ENCODE measurements at places on chromosomes 2 and 18.

DNA sequence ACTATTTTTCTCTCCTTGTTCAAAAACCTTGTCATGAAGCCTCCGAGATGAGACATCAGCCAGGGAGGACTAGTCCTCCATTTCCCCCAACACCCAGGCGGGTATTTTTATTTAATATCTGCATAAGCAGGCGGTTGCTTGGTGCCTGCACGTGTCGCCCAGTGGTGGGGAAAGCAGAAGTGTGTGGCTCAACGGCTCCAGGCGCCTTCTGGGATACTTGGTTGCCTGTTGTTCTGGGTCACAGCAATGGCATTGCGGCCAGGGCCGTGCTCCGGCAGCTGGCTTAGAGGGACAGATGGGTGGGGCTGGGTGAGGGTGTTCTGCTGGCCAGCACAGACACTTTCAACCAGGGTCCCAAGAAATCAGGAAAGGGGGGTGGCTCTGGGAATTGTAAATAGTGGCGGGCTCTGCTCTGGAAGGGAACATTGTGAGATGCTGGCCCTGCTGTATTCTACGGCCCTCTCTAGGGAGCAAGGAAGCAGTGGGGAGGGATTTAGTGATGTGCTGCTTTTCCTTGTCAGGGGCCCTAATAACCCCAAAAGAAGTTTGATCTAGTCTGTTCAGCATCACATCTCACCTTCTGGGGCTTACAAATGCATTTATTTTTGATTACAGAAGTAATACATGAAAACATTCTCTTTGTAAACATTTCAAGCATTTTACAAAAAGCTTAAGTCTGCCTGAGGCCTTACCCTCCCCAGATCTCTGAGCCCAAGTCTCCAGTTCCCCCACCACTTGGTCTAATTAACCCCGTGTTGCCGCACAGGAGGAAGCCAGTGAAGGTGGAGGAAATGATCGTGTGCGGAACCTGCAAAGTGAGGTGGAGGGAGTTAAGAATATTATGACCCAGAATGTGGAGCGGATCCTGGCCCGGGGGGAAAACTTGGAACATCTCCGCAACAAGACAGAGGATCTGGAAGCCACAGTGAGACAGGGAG, 1.1 kb downstream of the VAMP8 start:
- no peak for DNase-seq

DNA sequence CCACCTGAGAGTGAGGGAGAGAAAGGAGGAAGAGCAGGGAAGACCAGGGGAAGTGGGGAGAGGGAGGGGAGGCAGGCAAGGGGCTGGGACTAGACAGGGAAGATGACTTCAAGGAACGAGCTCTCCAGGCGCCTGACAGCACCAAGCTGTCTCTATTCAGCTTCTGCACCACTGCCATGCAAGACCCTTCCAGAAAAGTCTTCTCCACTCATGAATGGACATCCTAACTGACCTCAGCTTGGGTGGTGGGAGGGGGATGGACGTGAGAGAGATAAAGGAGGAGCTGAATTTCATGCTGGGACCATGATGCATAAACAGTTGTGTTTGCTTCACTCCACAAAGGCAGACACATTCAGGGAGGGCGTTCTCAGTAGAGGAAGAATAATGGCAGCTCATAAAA, 206.4 kb upstream of the ARL4C start:
- no peak for DNase-seq

DNA sequence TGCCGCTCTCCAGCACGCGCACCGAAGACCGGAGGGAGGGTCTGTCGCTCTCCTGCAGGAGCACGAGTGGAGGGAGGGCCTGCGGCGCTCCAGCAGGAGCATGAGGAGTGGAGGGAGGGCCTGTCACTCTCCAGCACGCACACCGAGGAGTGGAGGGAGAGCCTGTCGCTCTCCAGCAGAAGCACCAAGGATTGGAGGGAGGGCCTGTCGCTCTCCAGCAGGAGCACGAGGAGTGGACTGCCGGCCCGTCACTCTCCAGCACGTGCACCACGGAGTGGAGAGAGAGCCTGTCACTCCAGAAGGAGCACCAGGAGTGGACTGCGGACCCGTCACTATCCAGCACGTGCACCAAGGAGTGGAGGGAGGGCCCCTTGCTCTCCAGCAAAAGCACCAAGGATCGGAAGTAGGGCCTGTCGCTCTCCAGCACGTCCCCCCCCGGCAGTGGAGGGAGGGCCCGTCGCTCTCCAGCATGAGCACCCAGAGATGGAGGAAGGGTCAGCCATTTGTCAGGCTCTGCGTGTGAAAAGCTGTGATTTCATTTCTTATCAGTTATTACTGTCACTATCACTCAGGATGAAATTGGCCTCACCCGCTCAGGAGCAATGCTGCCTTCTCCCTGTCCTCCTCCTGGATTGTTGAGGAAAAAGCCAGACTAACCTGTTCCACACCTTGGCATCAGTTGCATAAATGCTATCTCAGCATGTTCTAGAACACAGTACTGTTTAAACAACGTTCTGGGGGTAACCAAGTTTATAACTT, 35.9 kb downstream of the ADI1 start:
- no peak for DNase-seq

DNA sequence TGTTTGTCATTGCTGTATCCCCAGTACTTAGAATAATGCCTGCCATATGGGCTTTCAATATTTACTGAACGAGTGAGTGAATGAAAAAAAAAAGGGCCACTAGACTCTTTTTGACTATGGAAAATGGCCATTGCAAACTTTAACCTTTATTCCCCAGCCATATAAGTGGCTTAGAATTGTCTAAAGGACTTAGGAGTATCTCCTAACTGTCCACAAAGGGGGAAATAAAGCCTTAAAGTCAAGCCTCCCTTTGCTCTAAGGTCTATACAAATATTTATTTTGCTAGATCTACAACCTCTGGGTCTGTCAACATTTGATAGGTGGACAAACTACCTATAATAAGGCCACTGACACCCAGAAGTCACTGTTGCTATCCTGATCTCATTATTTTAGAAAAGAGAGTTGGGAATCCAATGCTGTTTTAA, 25.7 kb downstream of the UPP2 start:
- DNase-seq = no peak

DNA sequence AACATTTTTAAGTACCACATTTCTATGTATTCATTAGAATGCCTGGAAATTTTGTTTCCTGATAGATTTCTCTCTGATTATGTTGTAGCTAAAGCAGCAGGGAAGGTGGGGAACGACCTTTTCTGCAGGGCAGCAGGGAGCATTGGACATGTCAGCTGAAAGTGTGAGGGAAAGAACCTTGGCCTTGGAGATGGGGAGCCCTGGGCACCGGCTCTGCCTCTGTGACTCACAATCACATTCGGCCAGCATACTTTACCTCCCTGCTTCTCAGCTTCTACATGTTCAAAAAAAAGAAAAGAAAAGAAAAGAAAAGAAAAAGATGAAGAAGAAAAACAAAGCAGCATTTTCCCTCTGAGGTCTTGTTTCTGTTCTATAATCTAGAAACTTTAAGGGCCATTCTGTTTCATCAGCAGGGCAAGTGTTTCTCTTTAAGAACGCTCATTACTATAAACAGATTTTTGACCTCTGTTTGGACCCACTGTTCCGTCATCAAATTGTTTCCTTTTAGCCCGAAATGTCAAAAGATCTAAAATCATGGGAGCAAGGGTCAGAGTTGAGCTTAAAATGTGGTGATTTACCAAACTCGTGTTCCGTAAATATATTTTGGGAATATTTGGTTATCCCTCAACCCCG, 27.9 kb downstream of the SETBP1 start:
- no peak for DNase-seq

GRCh38 chr2:25322312-25322711, 19.4 kb downstream of the DNMT3A start:
- no peak for DNase-seq

DNA sequence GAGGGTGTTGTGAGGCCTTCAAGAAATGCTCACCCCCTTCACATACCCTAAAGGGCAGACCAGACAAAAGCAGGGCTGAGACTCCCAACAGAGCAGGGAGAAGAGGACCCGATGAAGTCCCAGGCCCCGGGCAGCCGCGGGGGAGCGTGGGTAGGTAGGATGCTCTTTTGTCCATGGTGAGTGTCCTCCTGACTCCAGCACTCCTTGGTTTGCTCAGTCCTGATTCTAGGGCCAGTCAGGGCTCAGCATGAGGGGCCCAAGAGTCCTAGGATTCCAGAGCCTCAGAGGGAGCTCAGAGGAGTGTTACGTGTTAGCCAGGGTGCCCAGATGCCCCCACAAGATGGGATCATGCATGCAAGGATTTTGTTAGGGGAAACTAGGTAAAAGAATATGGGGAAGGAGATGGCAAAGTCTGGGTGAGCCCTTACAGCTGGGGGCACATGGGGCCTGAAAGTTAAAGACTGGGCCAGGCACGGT, 64.8 kb downstream of the SMAD7 start:
- DNase-seq = no peak

- DNase-seq = no peak
These were observed 529 bp upstream of the MTA3 start for GRCh38 chr2:42567806-42568400.

GRCh38 chr2:222734703-222735014, 63.2 kb downstream of the MOGAT1 start:
- peak; percentile 5 for DNase-seq

- DNase-seq = no peak
These were observed 631 bp downstream of the RPL31 start for GRCh38 chr2:101002562-101003277.

- DNase-seq = no peak
These were observed 5.7 kb downstream of the CKAP2L start for GRCh38 chr2:112758711-112759110.

DNA sequence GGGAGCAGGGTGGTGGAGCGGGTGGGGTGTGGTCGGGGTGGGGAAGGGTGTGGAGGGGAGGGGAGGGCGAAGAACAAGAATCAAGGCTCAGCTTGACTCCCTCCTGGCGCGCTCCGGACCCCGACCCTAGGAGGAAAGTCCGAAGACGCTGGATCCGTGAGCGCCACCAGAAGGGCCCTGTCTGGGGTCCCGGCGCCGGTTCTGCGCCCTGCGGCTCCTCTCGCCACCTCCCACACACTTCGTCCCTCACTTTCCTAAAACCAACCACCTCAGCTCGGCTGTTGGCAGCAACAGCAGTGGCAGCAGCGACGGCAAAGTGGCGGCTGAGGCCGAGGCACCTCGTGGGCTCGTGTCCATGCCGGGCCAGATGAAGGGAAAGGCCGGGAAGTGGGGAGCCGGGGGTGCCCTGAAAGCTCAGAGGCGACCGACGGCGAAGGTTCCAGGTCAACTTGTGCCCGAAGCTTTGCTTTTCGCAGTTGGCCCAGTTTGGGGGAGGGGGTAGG, 2.1 kb downstream of the KLHL14 start:
- no peak for DNase-seq

- DNase-seq = no peak
These were observed 186.4 kb downstream of the CDH7 start for GRCh38 chr18:65937180-65937579.

GRCh38 chr2:176115883-176116813, at the start of gene HOXD10:
HOXD10 (plus strand) TSS chr2:176116778; CDS start chr2:176116834, 56 bp downstream.
- DNase-seq = no peak

- no peak for DNase-seq
These were observed 411 bp downstream of the RNASEH1 start for GRCh38 chr2:3557639-3558204.

DNA sequence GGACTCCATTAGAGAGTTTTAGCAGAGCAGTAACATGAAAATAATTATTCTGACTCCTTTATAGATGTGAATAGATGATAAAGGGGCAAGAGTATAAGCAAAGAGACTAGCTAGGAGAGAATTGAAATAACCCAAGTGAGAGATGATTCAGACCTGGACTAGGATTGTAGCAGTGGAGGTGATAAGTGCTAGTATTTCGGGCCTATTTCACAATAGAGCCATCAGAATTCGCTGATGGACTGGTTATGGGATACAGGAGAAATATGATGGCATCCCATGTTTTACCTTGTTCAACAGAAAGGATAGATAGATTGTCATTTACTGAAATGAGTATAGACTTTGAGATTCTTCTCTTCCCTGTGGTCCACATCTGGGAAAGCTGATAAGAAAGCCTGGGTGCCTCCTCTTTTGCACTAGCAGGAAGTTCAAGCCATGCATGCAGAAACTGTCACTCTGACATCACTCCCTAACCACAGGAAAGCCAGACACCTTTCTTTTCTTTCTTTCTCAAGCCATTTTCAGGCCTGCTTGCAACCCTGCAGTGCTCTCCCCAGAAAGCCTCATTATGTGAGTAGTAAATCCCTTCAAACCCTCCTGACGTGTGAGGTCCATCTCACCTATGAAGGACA, 25.3 kb downstream of the DYNAP start:
- DNase-seq = no peak

DNA sequence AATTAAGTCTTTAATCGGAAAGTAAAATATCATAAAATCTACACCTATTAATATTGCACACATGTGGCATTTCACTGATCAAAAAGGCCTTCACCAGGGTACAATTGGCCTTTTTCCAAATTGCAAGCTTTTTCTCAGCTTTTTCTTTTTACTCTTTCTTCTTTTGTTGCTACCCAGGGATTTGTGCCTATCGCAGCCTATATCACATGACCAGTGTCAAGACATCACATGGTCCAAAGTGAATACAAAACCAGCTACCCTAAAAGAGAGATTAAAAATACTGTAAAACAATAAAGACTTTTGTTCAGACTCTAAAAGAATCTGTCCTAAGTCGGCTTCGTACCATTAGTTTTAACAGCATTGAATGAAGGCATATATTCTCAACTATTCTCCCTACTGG, 15.0 kb upstream of the OTX1 start:
- DNase-seq = no peak

DNA sequence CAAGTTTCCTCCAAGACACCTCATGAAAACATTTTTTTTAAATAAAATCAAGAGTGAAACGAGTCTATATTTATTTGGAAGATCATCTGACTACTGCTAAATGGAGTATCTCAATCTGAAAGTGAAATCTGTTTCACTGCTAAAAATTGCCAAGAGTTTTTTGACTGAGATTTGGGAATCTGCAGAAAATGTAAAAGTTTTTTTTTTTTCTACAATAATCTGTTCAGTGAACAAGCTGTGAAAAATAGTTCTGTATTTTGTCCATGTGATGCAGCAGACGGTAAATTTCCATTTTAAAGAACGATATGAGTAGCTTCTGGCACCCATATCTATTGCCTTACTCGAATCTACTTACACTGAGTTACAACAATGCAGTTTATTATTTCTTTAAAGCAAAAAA, 519.7 kb downstream of the PLCL1 start:
- no peak for DNase-seq

GRCh38 chr2:104158191-104158590, 695.7 kb upstream of the POU3F3 start:
- DNase-seq = no peak

GRCh38 chr18:59279722-59280121, 6.5 kb upstream of the RAX start:
- no peak for DNase-seq

- DNase-seq = no peak
These were observed 49.9 kb upstream of the RNU4ATAC start for GRCh38 chr2:121480826-121481225.

- no peak for DNase-seq
These were observed 359.4 kb upstream of the CWC22 start for GRCh38 chr2:180366481-180366880.

All from activated CD4-positive, alpha-beta T cell treated with anti-CD3 and anti-CD28 coated beads, Interleukin-2, Interleukin-4, amounts not matched to agents 100 ng/mL and 50 ng/mL, durations not matched to agents 16 hours and 8 hours (primary cell).